Endothelial cell (in vitro differentiated cells): ENCODE measurements at places on chromosomes 16 and 17.

GRCh38 chr17:60960398-60961065, 282.9 kb downstream of the BCAS3 start:
- no peak for DNase-seq

- DNase-seq, result no peak
These were observed 474.4 kb downstream of the SLC39A11 start for GRCh38 chr17:72618001-72618509.

GRCh38 chr17:35683591-35683990, 47.8 kb upstream of the RASL10B start:
- DNase-seq, result no peak

- peak; percentile 21 for DNase-seq
These were observed 708 bp downstream of the DHX33 start for GRCh38 chr17:5468075-5468473.

DNA sequence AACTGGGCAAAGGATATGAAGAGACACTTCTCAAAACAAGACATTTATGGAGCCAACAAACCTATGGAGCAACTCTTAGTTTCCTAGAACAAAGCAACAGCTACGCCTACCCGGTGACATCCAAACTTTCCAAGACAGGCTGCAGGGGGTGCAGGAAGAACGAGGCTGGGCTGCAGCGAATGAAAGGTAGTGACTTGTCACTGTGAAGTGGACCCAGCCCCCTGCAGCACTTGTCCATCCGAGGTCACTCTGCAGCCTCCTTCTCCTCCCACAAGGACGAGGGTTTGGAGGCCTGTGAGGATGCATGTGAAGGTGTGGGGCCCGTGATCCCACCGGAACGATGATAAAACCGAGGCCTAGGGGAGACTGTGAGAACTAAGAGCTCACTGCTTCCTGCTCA, 192.6 kb upstream of the RPL38 start:
- no peak for DNase-seq

- DNase-seq, result no peak
These were observed 5.2 kb downstream of the P4HB start for GRCh38 chr17:81854974-81855774.

DNA sequence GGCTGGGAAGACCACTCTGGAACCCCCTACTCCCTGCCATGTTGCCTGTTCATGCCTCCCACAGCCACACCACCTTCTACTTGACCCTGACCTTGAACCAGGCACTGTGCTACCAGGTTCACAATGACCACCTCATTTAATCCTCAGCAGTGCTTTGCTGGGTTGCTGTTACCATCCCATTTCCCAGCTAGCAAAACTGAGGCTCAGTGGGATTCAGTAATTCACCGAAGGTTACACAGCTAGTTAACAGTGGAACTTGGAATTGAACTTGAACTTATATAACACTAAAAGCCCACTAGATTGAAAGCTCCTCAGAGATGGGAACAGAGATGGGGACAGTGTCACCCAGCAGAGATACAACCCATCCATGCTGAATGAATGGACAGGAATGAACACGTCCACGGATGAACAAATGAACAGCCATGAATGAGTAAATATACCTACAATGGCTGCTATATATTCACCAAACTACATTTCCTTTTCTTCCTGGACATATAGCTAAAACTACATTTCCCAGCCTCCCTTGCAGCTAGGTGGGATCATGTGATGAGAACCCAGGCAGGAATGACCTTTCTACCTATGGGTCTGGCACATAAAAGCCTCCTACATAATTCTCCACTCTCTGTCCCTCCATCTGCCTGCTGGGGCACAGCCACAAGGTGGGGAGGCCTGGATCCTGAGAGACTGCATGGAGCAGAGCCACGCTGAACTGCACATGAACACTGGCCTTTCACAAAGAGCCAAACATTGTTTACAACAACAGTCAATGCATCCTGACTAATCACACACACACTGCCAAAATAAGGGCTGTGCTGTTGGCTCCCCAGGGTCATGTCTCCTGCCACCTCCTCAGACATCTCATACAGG, 94.8 kb downstream of the RMI2 start:
- no peak for DNase-seq

GRCh38 chr17:6048486-6048885, 21.7 kb upstream of the WSCD1 start:
- no peak for DNase-seq

DNA sequence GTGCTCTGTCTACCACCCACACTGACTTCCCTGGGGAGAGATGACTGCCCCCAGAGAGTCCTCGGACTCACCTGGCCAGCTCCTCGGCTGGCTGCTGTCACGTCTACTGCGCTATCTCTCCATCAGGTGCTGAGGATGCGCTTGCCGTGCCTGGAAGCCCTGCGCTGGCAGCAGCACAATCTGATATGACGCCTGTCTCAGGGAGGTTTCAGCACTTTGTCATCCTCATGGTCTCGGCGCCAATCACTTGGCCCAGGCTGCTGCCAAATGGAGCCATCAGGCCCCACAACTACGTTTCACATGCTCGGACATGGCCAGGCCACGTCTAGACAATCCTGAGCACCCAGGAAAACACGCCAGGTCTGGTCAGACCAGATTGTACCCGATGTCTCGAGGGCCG, 46.7 kb downstream of the FOXL1 start:
- no peak for DNase-seq

GRCh38 chr16:1862394-1862793, 9.6 kb downstream of the MEIOB start:
- DNase-seq, result no peak

DNA sequence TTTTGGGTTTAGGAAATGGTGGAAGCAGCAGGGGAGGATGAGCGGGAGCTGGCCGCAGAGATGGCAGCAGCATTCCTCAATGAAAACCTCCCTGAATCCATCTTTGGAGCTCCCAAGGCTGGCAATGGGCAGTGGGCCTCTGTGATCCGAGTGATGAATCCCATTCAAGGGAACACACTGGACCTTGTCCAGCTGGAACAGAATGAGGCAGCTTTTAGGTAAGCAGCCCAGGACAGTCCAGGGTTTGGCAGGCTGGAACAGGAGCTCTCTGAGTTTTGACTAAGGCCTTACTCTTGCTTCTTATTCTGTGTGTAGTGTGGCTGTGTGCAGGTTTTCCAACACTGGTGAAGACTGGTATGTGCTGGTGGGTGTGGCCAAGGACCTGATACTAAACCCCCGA, 41.4 kb downstream of the SF3B3 start:
- no peak for DNase-seq

DNA sequence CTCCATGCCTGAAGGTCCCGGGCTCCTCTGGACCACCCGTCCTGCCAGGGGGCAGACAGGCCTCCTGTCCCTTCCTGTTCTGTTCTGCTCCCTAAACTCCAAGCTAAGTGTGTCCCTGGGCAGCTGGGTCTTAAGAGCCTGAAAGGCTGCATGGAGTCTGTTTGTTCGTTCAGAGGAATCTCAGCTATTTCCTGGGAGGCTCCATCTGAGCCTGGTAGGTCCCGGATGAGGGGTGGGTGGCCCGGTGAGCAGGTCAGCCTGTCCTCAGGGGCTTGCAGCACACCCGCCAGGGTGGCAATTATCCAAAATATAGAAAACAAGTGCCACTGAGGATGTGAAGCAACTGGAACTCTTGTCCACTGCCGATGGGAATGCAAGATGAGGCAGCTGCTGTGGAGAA, 12.6 kb downstream of the ACTG1 start:
- DNase-seq, result no peak

GRCh38 chr16:82082543-82083244, 47.6 kb downstream of the HSD17B2 start:
- no peak for DNase-seq

DNA sequence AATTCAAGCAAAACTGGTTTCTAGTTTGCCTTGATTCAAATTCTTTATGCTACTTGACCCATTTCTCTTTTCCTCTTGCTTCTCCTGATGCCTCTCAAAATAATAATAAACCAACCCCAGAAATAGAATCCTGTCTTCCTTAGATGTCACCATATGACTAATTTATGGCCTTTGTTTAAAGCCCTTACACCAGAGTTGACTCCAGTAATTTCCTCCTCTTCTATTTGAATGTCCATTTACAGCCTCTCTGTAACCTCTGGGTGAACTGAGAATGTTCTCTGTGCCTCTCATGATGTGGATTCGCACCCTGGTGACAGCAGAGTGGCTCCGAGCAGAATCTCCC, 31.5 kb downstream of the ZFHX3 start:
- no peak for DNase-seq

DNA sequence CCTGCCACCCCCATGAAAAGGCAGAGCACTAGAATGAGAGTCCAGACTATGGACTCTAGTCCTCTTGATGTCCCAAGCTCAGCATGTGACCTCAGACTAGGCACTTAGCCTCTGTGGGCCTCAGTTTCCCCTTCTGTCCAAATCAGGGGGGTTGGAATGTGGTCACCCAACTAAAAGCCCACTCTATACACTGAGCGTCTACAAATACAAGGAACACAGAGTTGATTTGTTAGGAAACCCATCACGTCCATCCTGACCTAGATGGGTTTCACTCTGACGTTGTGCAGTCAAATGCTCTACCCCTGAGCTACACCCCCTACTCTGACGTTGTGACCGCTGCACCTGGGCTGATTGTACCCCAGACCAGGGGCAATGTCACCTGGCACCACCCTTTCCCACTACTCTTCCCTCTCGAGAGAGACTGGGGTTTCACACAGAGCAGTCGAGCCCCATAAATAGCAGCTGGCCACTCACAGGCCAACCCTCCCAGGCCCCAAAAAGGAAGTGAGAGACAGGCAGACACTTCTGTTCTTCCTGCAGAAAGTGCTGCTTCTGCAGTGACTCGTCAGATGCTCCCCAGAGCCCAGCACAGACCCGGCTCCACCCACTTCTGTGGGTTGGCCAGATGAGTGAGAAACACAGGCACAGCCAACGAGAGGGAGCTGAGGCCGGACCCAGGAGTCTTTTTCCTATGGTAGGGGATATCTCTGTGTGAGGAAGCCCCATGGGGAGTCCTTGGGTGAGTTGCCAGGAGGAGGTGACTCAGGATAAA, 16.1 kb upstream of the TNFRSF13B start:
- no peak for DNase-seq

DNA sequence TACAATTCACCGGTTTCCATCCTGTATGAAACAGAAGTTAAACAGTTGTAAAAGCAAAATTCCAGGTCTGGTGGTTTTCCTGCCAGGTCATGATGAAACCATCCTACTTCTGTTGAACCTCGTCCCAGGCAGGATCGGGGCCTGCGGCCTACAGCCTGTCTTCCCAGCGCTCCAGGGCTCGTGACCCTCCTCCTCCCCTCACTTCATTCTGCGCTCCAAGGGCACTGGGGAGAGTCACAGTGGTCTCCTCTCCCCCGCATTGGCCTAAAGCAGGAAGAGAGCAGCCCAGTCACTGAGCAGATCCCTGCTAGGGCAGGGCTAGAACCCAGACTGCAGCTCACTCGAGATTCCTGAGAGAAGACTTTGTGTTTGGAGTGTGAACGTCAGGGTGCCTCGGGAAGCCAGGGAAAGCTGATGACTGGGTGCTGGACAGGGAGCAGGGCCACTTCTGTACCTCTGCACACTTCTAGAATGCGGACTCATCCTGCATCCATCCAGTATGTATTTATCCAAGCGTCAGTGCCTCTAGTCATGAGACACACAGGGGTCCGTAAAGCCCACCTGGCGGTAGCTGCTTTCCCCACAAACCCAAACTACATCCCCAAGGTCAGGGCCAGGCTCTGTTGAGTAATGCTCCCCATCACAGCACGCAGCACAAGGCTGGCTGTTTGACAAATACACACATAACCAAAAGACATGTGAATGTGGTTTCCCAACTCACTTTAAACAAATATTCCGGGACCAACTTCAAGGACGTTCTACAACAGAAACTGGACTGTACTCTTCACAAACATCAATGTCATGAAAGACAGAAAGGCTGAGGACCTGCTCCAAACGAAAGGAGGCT, 1.7 kb upstream of the ITGAE start:
- no peak for DNase-seq

- peak; percentile 36 for DNase-seq
These were observed 3.1 kb upstream of the SOX9 start for GRCh38 chr17:72117535-72118334.

GRCh38 chr17:32118835-32119234, 23.5 kb upstream of the RHOT1 start:
- DNase-seq, result no peak

DNA sequence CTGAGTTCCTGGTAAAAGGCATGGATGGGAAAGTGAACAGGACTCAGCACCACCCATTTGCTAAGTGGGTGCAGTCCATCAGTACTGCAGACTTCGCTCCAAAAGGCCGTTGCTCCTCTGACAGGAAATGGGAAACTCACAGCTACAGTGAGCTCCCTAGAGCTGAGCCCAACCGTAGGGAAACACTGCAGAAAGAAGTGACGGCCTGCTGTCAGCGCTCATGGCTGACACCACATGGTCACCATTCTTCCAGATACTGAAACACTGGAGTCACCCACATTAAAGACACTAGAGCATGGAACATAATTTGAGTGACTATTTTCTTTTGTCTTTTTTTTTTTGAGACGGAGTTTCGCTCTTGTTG, 31.9 kb downstream of the UBE2O start:
- DNase-seq, result no peak

DNA sequence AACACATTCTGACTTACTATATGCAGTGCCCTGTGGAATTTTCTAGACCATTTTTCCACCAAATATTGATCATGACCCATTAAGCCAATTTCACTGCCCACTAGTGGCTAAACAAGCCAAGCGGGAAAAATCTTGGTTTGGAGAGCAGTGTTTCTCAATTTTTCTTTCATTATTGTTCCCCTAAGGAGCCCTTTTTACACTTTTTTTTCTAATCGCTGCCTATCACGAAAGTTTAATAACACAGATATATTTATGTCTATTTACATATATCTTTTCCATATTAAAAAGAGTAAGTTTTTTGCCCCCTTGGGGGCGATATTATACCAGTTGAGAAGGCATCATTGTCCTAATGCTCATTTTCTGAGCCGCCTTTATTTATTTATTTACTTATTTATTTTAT, 10.8 kb upstream of the TLCD3B start:
- DNase-seq, result no peak

DNA sequence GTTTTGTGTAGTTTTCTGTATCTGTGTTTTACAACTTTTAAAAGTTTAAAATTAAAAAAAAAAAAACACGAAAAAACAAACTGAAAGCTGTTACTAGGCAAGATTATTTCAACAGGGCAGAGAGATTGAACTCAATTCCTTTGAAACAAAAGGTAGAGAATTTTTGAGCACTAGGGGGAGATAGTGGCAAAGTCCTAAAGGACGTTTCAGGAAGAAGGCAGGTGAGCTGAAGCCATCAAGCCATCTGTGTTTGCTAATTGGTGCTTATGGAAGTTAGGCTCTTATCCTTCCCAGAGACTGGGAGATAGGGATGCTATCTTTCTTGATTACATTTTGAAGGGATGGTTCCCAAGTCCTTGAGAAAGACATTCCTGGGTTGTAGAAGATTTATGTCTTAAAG, 70.6 kb upstream of the CLEC3A start:
- no peak for DNase-seq
